ENCODE measurements at places on chromosomes 12 and 14. TPM values are rescaled to one million over a fixed set of nuclear protein-coding genes. Genes with fewer than 3 reads are reported as not detected.

The GRIN2B gene
- under 0.01 TPM for total RNA-seq

The GNB3 gene
- total RNA-seq: 0.34 TPM

The PRIM1 gene
- total RNA-seq: 6.1 TPM

The PMCH gene
- total RNA-seq: not detected

The KLRC2 gene
- not detected for total RNA-seq

The DLGAP5 gene
- 0.07 TPM for total RNA-seq

The AICDA gene
- not detected for total RNA-seq

The DCN gene
- total RNA-seq: not detected

The SCN8A gene
- 0.64 TPM for total RNA-seq

The ACOT4 gene
- total RNA-seq: 0.68 TPM

The CACNA2D4 gene
- 0.07 TPM for total RNA-seq

The CCDC38 gene
- not detected for total RNA-seq

The GMPR2 gene
- total RNA-seq: 72.0 TPM

The PPM1H gene
- 5.0 TPM for total RNA-seq

The PTPRB gene
- total RNA-seq: 0.34 TPM

The SLC2A14 gene
- not detected for total RNA-seq

The BCL11B gene
- 14.8 TPM for total RNA-seq

The SUOX gene
- total RNA-seq: 3.4 TPM

The RBMS2 gene
- 18.1 TPM for total RNA-seq

Measured in nasal cavity respiratory epithelium epithelial cell of viscerocranial mucosa (primary cell).